Islet precursor cell (in vitro differentiated cells): ENCODE measurements at places on chromosomes 11 and 22.
A peak's percentile ranks its signal among the peaks of the same experiment; 100 is the strongest.

GRCh38 chr11:61377461-61378160 lies 14.8 kb upstream of the TMEM216 start:
- no peak for DNase-seq

GRCh38 chr11:16909359-16910035 lies 104.7 kb downstream of the PLEKHA7 start:
- no peak for DNase-seq

DNA sequence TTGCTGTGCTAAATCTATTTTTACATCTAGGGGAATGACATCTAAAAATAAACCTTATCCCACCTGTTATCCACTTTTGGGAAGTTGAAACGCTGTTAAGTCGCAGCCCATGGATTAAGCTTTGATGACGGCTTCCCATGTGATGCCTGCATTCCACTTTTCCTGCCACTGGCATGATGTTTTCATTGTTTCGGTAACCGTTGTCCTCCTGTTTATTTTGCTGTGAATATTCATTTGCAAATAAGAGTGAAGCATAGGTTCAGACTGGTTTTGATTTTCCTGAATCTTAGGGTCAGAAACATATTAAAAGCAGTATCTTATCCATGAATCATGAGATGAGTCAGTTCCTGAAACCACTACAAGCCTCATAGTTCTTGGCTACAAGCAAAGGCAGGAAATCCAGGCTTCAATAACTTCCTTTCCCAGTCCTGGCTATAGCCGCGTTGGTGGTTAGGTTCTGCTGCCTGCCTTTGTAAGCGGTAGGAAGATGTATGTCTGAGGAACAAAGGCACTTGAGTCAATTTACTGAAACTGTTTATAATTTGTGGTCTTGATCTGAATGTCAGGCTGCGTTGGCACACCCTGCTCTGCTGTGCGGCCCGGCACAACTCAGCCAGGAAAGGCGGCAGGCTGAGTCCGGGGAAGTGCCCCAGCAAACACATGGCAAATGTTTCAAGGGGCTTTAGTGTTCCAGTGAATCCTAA lies 19.4 kb downstream of the TEAD1 start:
- peak; percentile 87 for DNase-seq

GRCh38 chr11:67484847-67485311 lies 2.1 kb downstream of the AIP start:
- DNase-seq: no peak

DNA sequence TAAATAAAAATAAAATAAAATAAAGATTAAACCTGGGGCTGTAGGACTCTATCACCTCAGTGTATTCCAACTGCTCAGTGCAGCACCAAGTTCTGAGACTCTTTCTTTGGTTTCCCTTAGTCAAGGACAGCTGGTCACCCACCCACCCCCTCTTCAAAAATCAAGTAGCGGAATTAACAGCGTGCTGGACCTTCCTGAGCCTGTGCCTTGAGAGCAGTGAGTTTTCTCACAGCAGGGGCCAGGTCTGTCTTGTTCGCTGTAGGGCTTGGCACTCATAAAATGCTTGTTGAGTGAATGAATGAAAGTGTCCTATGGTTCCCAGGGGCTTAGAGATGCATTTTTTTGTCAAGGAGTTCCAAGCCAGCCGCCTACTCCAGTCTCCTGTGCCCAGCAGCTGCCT lies 2.9 kb upstream of the ALX4 start:
- no peak for DNase-seq

- no peak for DNase-seq
Observed at GRCh38 chr11:36381015-36381360, 84.9 kb downstream of the PRR5L start.

- DNase-seq: peak; percentile 91
Observed at GRCh38 chr22:46754110-46754799, 8.2 kb upstream of the TBC1D22A start.

DNA sequence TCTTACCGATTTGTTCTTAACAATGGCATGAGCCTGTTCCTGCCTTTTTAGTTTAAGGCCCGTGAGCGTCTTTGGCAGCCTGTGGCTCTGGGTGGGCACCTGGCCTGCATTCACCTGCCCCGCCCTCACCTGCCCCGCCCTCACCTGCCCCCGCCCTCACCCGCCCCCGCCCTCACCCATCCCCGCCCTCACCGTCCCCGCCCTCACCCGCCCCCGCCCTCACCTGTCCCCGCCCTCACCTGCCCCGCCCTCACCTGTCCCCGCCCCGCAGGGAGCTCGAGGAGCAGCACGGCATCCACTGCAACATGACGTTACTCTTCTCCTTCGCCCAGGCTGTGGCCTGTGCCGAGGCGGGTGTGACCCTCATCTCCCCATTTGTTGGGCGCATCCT lies 14.2 kb downstream of the GATD1 start:
- peak; percentile 59 for DNase-seq

- no peak for DNase-seq
Observed at GRCh38 chr11:114034956-114035355, 24.6 kb upstream of the ZBTB16 start.

DNA sequence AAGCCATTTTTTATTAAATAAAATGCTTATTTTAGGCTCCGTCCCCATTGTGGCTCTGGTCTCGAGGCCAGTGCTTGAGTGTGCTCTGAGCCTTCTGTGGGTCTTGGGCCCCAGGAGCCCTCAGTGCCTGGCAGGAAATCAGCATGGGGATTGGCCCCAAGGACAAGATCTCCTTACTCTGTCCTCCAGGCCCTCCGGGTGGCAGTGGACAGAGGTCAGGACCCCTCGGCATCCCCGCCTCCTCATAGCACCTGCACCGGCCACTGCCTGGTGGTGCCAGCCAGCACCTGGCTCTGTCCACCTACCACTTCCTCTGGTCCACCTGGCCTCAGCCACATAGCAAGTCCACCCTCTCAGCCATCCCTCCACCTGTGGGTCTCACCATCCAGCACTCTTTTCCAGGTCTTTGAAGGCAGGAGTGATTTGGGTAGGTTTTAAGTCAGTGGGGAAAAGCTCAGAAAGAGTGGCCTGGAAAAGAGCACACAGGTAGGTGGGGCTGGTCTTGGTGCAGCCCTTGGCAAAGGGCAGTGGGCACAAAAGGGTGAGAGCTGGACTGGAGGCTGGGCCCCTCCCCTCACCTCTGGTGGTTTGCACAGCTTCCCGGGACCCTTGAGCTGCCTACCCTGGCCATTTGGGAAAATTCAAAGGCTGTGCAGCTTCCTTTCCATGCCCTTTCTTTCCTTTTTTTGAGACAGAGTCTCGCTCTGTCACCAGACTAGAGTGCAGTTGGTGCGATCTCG lies 3.5 kb downstream of the CLDN5 start:
- peak; percentile 38 for DNase-seq

GRCh38 chr22:47625531-47626427 lies 863.3 kb downstream of the TBC1D22A start:
- DNase-seq: no peak

DNA sequence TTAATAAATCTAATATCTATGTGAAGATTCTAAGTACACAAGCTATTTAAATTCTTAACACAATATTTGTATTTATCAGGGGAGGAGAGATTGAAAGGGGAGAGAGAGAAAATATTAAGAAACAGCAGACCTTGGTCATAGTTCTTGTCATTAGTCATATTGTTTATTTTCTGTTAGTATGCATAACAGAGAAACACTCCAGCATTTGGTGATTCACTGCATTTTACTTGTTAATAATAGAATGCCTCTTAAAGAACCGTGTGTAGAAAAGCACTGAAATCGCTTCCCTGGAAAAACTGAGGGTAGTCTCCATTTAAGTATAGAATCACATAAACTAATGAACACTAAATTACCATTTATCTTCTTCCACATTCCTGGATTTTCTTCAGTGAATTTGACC lies 122.7 kb upstream of the TRPC6 start:
- no peak for DNase-seq

DNA sequence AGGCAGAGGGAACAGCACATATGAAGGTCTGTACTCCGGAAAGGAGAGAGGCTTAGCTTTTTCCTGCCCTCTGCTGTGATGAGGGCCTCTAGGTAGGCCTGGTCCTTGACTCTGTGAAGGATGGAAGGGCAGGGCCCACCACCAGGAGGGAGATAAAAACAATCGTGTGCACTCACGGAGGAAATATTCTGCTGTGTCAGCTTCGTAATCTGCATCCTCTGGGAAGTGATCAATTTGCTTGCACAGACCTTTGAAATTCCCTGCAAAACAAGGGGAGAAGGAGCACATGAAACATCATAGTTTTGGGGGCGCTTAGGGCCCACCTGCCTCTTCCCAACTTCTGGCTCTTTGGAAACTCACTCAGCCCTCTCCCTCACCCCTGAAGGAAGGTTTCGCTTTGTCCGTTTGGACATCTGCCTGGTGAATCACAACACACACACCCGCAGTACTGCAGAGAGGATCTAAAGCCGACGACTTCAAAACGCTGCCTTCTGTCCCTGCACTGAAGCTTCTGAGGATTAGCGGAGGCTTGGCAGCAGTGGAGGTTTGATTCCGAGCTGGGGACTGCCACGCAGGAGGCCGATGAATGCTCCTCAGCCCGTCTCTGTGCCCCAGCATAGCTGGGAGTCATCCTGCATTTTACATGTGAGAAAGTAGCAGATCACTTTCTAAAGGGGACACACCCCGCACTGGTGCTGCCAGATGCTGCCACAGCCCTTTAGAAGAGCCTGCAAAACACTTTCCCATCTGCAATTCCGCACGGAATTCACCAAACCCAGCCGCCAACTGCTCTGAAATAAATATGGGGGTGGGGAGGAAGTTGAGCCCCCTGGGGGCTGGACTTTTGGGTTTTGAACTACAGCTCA lies 58.6 kb upstream of the EIF3D start:
- DNase-seq: no peak

- peak; percentile 84 for DNase-seq
Observed at GRCh38 chr11:62694455-62695167, 5.3 kb upstream of the LRRN4CL start.

GRCh38 chr11:109062445-109062844 lies 359.5 kb upstream of the C11orf87 start:
- DNase-seq: no peak

DNA sequence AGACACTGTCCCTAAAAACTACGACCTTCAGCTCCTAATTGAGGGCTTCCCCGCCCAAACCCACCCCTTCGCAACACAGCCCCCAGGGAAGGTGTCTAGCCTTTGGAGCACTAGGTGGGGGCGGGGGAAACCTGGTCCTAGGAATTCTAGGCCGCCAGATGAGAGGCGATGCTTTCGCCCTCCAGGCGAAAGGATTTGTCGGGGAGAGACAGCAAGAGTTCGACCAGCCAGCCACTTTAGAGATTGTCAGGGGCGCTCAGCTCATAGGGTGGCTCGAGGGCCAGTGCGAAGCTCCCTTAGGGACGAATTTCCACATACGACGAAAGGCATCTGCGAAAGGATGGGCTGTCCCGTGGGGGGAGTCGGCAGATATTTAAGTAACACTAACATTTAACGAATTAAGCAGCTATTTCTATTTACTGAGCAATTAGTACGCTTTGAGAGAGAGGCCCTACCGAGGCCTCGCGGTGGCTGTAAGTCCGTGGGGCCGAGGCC lies 5.3 kb downstream of the CD248 start:
- peak; percentile 87 for DNase-seq

GRCh38 chr11:117009905-117010605 lies 88.2 kb downstream of the SIK3 start:
- no peak for DNase-seq

DNA sequence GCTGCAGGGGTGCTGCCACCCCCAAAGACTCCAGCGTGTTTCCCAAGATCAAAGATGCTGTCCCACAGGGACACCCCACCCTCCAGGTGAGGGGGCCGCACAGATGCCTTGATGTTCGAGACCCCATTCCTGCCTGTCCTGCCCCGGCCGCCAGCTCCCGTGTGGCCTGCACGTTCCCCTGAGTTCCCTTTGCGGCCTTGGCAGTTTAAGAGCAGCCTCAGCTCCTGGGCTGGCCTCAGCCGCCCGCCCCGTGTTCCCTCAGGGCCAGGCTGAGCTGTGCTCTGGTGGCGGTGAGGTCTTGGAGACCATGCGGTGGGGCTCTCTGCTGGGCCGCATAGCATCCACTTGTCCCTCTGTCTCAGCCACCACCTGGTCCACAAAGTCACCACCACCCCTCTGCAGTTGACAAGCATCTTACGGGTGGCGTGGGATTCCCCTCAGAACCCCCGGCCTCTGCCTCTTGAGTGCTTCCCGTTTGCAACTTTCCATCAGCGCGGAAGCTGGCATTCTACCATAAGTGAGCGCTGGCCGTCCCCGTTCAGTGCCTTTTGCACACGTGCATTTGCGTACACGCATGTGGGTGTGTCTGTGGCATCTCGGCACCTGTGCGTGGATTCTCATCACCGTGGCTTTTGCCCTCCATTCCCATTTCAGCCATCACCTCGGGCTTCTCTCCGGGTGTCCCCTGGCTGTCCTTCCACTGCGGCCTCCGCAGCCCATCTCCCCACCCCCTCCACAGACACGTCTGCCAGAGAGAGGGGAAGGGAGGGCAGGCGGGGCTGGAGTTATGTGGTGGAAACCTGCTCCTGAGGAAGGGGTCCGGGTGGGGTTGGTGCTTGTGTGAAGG lies 35.9 kb downstream of the CTTN start:
- no peak for DNase-seq

DNA sequence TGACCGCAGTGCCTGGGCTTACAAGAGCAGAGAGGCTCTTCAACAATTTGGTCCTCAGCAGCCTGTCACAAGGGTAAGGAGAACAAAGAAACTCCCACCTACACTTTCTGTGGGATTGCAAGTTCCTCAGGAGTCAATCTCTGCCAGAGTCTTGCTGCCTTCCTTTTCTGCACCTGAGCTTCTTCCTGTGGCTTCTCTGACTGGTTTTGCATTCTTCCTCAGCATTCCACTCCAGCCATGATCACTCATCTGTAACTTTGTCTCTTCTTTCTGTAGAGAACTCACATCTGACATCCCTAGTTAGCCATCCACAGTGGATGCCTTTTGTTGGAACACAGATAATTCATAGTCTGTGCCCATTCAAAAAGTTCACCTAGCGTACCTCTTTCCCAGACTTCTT lies 14.2 kb upstream of the OR6A2 start:
- no peak for DNase-seq

GRCh38 chr11:112277941-112278340 lies 17.3 kb upstream of the PLET1 start:
- peak; percentile 75 for DNase-seq

GRCh38 chr11:65159012-65159411 lies 11.0 kb upstream of the SPDYC start:
- DNase-seq: no peak

DNA sequence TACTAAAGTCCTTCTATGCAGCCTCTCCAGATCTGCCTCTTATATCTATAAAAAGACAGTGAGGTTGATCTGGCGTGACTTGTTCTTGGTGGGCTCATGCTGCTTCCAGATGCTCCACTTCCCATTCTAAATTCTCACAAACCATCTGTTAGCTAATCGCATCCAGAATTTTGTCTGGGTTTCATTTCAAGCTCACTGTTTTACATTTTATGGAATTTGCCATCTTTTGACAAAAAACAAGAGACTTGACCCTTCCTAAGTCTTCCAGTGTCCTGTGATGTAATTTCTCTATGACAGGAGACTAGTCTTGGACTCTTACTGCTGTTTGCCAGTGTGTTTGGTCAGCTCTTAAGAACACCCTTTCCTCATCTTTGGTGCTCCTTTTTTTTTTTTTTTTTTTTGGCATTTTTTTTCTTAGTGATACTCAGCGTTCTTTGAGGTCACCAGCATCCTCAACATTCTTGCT lies 23.0 kb downstream of the CRKL start:
- no peak for DNase-seq

- no peak for DNase-seq
Observed at GRCh38 chr11:65501472-65502273, 2.8 kb downstream of the MALAT1 start.
